Sciatic nerve (tissue), 2 donors: ENCODE measurements at places on chromosomes 1 and 21.

- DNase-seq, result no peak
Observed at GRCh38 chr1:157189986-157190982, 52.1 kb upstream of the ETV3 start.

GRCh38 chr1:52355847-52356505 lies 10.0 kb downstream of the CC2D1B start:
- DNase-seq, result no peak

DNA sequence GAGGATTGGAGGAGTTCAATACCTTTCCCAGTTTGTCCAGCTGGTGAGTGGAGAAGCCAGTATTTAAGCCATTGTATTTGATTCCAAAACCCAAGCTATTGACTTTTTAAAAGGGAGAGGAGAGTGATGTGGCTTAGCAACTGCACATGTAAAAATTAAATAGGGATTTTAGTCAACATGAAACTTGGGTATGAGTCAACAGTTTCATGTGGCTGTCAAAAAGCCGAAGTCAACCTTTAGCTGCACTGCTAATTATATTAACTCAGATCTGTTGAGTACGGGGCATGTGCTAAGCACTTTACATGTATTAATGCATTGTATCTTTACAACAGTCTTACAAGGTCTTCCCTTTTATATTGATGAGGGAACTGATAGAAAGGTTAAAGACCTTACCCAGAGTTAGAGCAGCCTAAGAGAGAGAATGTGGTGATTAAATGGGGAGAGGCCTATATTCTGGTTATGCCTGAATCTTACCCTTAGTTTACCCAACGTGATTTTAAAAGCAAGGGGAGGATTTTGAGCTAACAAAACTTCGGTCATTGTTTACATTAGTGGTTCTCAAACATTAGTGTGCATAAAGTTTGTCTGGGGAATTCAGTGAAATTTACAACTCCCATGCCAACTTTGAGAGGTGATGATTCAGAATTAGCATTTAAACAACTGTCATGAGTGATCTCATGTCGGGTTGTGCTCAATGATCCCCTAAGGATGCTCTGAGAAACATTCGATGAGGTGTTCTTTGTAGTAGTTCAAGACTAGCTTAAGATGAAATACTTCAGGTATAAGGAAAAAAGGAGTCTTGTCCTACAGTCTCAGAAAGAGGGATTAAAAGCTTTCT lies 6.9 kb upstream of the SLC35F3 start:
- DNase-seq, result no peak

GRCh38 chr1:25873120-25873519 lies 2.4 kb downstream of the PAQR7 start:
- no peak for DNase-seq

- DNase-seq, result no peak
Observed at GRCh38 chr1:230517786-230518185, 91.7 kb upstream of the PGBD5 start.

DNA sequence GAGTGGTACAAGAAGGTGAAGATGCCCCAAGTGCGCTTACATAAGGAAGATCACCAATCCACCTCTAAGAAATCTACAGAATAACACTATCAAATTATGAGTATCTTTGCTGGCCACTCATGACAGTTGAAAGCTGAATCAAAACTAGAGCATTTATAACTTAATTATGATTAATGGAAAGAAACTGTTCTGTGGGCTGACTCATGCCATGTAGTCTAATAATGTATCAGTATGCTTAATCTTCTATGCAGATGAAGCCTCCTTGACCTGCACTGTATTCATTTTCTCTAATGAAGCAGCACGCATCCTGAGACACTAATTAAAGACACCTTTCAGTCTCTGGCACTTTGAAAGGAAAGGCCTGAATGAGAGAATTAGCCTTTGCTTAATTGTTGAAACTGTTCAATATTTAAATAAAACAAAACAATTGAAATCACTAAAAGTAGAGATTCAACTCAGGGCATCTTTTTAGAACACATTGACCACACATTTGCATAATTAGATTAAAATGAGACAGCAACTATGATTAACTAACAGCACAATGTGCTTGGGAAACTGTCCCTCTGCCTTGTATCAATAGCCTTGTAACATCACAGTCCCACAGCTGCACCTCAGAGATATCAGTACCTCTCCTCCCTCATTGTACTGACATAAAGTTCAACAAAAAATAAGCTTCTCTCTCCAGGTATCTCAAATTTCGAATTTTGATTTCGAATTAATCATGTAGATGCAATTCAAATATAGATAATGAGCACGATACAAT lies 105.6 kb downstream of the NTPCR start:
- no peak for DNase-seq

GRCh38 chr1:116125758-116126157 lies 14.6 kb downstream of the MAB21L3 start:
- no peak for DNase-seq

GRCh38 chr1:162709870-162710269 lies 77.6 kb downstream of the DDR2 start:
- DNase-seq, result no peak

DNA sequence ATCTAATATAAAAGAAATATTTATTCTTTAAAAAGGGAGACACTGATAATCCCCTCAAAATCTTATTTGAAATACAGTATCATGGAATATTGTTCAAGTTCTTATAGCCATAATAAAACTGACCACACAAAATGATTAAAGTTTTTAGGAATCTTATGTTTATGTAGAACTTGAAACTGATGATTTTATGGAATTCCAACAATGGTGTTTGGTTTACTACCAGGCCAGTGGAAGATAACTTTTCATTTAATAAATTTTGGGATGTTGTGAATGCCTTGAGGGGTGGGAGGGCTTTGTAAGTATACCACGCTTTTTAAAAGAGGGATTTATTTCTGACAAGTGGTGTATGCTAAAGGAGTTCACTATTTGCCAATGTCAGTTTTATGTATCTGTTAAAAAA lies 87.7 kb downstream of the RAB3GAP2 start:
- DNase-seq, result no peak

GRCh38 chr21:14523234-14523633 lies 22.9 kb downstream of the SAMSN1 start:
- DNase-seq, result no peak

- DNase-seq, result no peak
Observed at GRCh38 chr1:40886318-40887011, 24.3 kb upstream of the CITED4 start.

DNA sequence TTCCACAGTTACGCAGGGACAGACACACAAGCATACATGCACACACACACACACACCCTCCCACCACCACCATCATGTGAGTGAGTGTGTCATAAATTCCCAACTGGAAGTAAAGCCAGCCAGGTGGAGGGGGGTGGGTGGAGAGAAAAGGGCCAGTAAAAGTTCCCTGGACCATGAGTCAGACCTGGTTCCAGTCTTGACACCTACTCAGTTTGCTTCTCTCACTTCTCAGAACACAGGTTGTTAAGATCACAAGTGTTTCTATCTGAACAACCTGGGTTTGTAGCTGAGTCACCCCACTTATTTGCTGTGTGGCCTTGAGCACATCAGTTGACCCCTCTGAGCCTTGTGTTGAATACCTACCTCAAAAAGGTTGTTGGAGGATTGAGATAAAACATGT lies 9.6 kb downstream of the EPHA10 start:
- DNase-seq, result no peak

DNA sequence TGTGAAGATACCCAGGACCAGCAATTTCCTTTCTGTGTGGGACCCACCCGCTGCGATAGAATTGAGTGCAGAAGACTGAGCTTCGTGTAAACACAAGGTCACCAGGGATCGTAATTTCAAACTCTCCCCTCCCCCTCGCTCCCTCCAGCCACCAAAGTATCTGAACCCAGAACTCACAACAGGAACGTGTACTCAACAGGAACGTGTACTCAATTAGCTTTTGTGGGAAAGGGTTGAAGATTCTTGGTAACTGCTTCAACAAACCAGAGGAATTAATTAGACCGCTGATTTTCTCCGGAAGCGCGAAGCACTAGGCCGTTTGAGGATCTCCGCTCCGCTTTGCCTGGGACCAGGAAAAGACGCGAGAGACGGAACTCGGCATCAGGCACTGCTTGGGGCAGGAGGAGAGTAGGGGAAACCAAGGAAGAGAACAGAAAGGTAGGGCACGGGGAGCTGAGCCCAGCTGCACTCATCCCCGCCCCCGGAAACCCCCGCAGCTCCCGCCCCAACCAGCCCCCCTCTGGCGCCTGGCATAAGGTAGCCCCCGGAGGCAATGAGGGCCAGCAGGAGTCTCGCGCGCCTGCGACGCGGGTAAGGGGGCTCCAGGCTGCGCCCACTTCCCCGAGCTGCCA lies 453 bp downstream of the DRAM2 start:
- no peak for DNase-seq

- DNase-seq, result no peak
Observed at GRCh38 chr1:11301601-11302000, 28.6 kb downstream of the UBIAD1 start.

GRCh38 chr1:81021134-81021533 lies 779.6 kb upstream of the ADGRL2 start:
- DNase-seq, result no peak

GRCh38 chr1:228904222-228904621 lies 168.9 kb downstream of the RHOU start:
- DNase-seq, result no peak

DNA sequence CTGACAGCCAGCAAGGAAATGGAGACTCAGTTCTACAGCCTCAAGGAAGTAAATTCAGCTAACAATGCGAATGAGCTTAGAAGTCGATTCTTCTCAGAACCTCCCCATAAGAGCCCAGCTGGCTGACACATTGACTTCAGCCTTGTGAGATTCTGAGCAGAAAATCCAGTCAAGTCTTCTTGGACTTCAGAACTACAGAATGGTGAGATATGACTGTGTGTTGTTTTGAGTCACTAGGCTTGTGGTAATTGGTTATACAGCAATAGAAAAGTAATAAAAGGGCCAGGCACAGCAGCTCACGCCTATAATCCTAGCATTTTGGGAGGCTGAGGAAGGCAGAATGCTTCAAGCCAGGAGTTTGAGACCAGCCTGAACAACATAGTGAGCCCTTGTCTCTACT lies 161.8 kb upstream of the IVNS1ABP start:
- no peak for DNase-seq

GRCh38 chr1:204885790-204886189 lies 15.1 kb downstream of the NFASC start:
- no peak for DNase-seq

GRCh38 chr1:205687242-205687641 lies 6.9 kb upstream of the SLC45A3 start:
- no peak for DNase-seq

GRCh38 chr1:59288046-59288445 lies 8.8 kb upstream of the FGGY start:
- DNase-seq, result no peak

DNA sequence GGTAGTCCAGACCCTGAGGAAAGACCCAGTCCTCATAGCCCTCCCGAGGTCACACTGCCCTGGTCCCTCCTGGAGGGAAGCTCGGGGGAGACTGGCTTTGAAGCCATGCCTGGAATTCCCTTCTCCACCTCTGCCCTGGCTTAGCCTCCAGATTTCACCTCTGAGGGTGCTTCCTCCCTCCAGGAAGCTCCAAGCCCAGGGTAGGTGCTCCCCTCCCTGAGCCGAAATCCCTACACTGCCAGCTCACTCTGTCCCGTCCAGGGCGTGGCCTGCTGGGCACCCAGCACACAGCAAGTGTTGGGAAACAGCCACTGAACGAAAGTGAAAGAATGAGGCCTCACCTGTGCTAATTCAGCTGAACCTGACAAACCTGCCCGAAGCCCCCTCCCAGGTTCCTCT lies 6.0 kb upstream of the TNFRSF25 start:
- no peak for DNase-seq

DNA sequence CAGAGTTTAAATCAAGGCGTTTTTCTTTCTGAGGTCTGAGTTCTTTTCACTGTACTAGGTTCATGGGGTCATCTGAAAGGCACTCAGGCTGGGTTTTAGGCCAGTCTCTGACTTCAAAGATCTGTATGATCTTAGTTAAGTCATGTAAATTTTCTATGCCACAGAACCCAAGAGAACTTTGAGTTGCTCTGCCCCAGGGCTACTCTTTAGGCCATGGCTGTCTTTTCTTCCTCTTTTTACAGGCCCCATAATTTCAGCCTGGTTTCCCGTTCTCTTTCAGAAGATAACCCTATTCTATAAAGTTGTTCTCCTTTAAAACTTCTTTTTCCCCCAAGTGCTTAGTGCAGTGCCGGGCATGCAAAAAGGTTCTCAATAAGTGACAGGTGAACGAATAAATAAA lies 26.1 kb downstream of the METTL13 start:
- DNase-seq, result no peak

- no peak for DNase-seq
Observed at GRCh38 chr21:45078371-45078770, 4.0 kb downstream of the ADARB1 start.

DNA sequence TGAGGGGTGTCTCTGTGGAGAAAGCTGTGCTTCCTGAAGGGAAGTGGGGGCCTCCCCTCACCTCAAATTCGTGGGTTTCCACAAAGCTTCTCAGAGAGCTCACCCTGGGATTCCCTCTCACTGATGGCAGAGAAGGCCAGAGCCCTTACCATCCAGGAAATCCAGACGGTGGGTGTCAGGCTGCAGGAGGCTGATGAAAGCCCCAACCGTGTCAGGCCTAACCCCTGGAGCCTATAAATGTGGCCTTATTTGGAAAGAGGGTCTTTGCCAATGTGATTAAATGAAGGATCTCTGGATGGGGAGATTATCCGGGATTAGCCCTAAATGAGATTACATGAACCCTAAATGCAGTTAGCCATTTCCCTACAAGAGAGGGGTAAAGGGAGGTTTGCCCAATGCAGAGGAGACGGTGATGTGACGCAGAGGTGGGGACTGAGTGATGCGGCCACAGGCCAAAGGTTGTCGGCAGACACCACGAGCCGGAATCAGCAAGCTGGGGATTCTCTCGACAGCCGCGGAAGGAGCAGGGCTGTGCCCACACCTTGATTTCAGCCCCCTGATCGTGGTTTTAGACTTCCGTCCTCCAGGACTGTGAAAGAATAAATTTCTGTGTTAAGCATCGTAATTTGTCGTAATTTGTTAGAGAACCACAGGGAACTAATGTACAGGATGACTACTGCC lies 82.6 kb downstream of the TOMM20 start:
- no peak for DNase-seq

DNA sequence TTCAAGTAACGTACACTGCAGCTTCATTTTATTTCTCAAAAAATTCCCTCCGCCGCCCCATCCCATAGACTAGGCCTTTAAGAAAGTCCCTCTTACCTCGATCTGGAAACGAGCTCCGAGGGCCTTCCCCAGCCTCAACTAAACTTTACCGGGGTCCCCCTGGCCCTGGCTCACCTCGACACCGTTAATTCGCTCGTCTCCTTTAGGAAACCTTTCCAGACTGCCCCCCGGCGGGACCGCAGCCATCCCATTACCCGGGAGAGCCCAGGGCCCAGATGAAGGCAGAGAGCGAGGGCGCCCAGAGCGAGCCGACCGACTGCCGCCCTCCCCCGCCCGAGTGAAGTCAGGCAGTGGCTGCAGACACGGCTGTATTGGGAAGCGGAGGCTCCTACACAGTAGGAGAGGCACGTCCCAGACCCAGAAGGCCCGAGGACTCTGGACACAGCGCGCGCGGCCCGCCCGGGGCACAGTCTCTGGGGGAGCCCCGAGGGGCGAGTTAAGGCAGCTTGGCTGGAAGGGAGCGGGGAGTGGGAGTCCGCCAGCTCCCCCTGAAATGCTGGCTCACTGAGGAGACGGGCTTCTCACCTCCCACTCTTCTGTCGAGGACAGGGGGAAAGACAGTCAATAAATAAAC lies 14.6 kb downstream of the SEMA6C start:
- peak; percentile 67 for DNase-seq

- DNase-seq, result no peak
Observed at GRCh38 chr1:59107516-59107915, 189.4 kb upstream of the FGGY start.
